ENCODE measurements at places on chromosomes 1 and 21.

GRCh38 chr1:80359666-80360065, 1353.1 kb upstream of the ADGRL4 start:
- DNase-seq, result no peak

DNA sequence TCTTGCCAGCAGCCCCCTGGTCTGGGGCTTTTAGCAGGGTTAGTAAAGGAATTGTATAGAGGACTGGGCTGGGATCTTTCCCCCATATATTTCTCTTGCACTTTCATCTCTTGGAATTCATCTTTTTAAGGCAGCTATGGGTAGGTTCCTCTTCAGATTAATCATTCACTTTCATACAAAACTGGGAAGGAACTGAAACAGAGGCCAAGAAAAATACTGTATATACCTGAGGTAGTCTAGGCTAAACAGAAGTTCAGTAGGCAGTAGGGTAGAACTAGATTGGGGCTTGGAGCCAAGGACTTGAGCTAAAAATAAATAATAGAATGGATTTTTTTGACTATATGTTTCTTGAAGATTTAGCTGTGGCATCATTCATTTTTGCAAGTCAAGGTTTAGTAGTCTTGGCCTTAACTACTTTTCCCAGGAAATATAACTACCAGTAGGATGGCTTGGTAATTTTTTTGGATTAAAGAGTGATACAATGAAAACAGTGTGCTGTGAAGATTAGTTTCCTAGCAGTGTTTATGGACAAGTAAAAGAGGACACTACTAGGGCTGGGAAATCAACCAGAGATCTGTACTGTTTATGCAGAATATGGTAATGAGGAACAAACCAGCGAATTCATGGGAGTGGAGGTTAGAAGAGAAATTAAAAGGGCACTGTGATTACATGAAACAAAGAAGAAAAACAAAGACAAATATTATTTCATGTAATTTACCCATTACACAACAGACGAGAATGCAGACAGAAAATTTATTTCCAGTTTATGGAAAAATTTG, 50.9 kb upstream of the PTGS2 start:
- no peak for DNase-seq

DNA sequence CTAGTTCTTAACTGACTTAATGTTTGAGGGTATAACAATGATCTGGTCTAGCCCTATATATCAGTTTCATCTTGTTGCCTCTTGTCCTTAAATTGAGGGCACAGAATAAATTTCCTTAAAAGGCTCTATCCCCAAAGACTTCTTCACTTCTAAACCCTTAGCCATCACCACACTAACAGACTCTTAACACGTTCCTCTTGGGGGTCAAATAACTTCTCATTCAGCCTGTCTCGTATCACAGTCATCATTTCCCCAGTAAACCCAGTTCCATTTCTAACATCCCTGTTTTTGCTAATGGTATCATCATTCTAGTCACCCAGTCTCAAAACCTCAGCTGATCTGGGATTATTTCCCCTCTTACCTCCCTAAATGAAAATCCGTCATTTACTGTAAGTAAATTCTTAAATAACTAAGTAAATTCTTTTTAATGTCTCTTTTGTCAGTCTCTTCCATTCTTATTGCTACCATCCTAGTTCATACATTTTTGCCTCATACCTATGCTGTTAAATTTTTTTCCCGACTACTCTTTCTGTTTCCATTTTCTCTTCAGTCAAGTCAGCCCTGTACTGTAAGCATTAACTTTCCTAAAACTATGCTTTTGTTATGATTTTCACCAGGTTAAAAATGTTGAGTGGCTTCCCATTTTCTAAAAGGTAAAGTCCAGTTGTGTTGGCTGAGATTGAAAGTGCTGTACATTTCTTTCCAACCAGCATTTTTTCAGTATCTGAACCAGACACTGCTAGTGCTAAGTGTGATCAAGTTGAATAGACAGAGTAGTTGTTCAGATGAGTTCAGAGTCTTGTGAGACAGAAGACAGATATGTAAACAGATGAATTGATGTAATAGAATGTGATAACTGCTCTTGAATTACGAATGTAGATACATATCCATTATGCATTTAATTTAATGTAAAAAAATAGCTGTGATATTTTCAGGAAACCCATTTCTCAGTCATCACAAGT, 6.9 kb downstream of the CTTNBP2NL start:
- DNase-seq, result no peak

GRCh38 chr1:240998441-240999015, 358.5 kb downstream of the RGS7 start:
- no peak for DNase-seq

GRCh38 chr1:115105831-115106230, 16.5 kb upstream of the TSPAN2 start:
- DNase-seq, result no peak

GRCh38 chr1:226628612-226629155, 80.1 kb downstream of the STUM start:
- DNase-seq, result no peak

DNA sequence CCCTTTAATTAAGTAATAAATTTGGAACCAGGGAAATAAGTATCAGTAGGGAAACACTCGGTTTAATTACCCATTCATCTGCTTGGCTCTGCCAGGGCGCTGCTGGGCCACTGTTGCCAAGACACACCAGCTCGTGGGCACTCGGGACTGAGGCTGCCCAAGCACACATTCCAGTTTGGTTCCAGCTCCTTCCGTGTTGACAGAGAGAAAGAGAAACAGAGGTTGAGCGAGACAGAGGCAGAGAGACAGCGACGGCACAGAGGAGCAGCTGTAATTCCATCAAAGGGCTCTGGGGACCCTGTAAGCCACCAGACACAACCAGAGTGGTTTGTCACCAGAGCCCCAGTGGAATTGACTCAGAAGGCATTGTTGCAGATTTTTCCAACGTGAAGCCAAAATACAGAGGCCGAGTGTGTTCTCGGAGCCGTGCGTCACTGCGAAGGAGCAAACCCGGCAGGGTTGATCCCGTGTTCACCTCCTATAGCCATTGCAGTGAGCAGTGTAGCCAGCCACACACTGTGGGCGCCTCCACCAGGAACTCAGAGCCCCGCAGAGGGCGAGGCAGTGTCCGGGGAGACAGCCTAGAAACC, 33.5 kb downstream of the SYF2 start:
- DNase-seq, result peak; percentile 38

DNA sequence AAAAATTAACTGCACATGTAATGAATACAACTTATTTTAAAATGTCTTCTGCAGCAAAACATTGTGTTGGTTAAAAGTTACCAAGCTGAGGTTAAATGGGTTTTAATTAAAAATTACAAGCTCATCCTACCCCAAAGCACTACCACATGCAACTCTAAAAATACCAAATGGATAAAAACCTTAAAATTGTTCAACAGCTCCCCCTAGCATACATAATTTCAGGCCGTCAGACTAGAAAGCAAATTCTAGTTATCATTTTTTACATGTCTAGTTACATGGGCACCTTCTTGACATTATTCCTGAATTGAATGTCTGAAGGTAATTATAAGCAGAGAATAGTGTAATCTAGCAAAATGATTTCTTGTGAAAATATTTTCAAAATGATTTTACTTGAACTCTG, 176.5 kb downstream of the C1orf21 start:
- no peak for DNase-seq

GRCh38 chr1:65264197-65264929, 45.0 kb upstream of the DNAJC6 start:
- DNase-seq, result peak; percentile 78

DNA sequence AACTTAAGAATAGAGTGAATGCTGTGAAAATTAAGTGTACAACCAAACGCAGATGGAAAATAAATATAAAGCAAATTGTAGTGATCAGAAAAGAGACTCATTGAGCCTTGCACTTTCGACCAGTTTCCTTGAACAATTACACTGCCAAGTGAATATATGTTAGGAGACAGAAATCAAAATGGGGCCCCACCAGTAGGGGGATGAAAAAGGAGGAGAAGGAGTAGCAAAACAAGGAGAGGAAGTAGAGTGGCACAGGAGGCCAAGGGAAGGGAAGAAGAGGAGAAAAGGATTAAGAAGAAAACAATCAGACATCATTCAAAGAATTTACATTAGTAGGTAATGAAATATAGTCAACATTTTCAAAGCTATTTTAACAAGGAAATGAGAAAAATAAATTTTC, 1770.6 kb downstream of the PLA2G4A start:
- no peak for DNase-seq

DNA sequence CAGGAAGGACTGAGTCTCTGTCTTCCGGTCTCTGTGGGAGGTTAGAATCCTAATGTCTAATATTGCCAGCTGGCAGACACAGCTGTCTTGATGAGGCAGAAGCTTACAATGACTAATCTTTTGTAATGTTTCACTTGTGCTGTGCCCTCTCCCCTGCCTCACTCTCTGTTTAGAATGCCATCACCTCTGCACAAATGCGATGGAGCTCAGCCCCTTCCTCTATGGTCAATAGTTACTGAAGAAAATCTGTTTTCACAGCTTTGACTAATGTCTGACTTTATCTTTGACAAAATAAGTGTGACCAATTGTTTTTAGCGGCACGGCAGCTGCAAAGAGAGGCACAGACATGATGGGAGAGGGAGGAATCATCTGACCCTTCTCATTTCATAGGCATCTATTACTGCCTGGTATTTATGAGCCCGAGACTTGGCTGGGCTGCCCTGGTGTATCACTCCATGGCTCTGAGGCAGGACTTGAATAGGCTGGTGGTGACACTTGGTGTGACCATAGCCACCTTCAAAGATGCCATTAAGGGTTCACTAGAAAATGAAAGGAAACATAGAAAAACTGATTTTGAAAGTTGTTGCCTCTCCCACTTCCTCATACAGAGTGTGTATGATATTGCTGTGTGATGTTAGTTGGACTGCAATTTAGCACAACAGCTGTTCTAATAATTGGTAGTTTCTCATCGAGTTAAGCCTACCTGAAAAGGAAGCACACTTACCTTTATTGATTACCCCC, 163.2 kb upstream of the NBPF11 start:
- no peak for DNase-seq

DNA sequence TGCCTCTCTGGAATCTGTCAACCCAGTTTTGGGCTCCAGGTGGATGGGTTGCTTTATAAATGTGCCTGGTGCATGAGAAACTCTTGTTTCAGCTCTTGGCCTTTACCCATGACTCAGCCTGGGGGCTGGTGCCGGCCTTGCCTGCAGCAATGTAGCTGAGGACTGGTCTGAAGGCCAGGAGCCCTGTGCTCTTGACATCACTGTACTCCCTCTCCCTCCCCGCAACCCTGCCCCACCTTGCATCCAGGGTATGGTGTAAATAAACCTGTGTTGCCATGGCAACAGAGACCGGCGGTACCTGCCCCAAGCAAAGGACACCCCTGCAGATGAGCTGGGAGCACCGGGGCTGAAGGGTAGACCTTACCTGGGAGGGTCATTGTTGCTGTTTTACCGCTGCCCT, 13.3 kb downstream of the FAM151A start:
- no peak for DNase-seq

DNA sequence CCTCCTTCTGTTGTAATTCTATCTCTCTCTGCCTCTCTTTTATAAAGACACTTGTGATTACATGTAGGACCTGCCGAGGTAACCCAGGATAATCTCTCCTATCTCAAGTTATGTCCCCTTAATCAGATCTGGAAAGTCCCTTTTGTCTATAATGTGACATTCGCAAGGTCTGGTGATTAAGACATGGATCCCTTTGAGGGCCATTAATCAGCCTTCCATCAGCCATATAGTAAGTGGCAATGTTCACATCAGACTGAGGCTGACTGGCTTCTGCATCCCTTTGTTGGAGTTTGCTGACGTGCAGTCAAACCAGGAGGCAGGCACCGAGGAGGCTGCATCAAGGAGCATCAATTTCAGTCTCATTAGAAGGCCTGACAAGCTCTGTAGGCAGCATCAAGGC, 209.6 kb downstream of the BACH1 start:
- DNase-seq, result no peak

- DNase-seq, result no peak
Measured at GRCh38 chr21:36703626-36704280, 4.8 kb downstream of the SIM2 start.

GRCh38 chr1:13775459-13775858, 75.5 kb downstream of the PRDM2 start:
- no peak for DNase-seq

DNA sequence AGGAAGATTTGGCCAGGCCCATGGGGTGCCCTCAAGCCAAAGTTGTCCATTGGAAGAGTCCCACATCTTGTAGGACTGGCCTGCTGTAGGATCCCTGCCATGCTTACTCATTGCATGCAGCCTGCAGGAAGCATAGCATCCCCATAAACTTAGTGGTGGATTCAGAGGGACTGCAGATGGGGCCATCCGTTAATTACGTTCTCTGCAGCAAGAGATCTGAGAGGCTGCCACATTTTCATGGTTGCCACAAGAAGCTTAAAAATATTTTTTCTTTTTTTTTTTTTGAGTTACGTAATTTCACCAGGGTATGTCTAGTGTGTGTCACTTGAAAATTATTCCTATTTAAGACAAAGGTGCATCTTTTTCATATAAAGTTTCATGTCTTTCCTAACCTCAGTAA, 329.7 kb upstream of the USP24 start:
- DNase-seq, result no peak

DNA sequence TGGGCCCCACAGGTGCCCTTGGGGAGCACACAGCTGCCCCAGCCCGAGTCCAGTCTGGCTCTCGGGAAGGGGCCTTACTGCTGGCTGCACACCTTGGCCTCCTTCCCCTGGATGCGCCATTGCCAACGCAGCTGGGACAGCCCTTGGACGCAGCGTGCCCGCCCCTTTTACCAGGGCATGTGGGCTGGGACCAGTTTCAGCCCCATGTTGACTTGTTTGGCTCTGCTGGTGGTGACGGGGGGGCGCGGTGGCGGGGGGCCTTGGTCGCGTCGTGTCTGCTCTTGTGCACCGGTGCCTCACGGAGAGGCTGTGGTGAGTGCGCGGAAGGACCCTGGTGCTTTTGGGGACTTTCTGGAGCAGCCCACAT, 19.6 kb downstream of the SKI start:
- no peak for DNase-seq

- no peak for DNase-seq
Measured at GRCh38 chr1:92707292-92707691, 77.6 kb downstream of the EVI5 start.

DNA sequence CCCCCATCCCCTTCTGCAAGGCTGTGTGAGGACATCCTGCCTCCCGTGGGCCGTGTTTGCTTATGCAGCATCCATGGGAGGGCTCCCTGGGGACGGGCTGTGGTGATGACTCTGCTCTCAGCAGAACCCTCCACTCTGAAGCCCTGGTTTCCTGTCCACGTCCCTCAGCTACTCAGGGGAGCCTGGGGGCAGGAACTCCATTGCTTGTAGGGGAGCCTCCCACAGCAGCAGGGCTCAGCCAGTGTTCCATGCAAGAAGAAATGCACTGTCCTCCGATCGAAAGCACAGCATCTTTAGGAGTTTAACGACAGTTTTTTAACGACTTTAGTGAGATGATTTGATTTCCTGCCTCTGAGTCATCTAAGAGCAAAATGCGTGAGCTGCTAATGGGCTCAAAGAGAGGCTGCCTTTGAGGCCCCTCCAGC, 8.3 kb upstream of the KCNAB2 start:
- DNase-seq, result no peak
